ENCODE measurements at places on chromosomes 7 and 10. TPM values are rescaled to one million over a fixed set of nuclear protein-coding genes. Genes with fewer than 3 reads are reported as not detected.

The BCL7B gene
- 52.4 TPM for total RNA-seq

The ATG9B gene
- 2.9 TPM for total RNA-seq

The SLC4A2 gene
- total RNA-seq = 114 TPM

The ZNF425 gene
- 0.77 TPM for total RNA-seq

The CDH23 gene
- 0.09 TPM for total RNA-seq

The PPP1R17 gene
- not detected for total RNA-seq

The EBLN1 gene
- not detected for total RNA-seq

GRCh38 chr10:101961591-101962498 is 94.1 kb downstream of the ARMH3 start:
- no peak for ATAC-seq

GRCh38 chr7:94908323-94909178 is 1.2 kb downstream of the PPP1R9A start:
- no peak for ATAC-seq

DNA sequence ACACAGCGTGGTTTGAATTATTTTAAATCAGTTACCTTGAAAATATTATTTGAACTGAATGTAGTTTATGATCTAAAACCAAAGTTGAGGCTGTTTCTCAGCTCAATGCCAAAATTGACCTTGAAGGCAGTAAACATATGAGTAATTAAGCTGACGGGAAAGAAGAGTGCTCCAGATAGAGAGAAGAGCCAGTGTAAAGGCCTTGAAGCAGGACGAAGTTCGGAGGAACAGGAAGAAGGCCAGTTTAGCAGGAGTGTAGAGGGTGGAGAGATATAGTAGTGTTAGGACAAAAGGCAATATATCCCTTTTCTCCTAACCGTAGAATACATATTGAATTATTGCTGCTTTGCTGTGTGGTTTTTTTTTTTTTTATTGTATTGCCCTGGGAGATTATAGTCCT is 63.2 kb downstream of the CYP51A1 start:
- ATAC-seq = no peak

GRCh38 chr10:91295346-91295745 is 74.9 kb downstream of the PCGF5 start:
- ATAC-seq = no peak

DNA sequence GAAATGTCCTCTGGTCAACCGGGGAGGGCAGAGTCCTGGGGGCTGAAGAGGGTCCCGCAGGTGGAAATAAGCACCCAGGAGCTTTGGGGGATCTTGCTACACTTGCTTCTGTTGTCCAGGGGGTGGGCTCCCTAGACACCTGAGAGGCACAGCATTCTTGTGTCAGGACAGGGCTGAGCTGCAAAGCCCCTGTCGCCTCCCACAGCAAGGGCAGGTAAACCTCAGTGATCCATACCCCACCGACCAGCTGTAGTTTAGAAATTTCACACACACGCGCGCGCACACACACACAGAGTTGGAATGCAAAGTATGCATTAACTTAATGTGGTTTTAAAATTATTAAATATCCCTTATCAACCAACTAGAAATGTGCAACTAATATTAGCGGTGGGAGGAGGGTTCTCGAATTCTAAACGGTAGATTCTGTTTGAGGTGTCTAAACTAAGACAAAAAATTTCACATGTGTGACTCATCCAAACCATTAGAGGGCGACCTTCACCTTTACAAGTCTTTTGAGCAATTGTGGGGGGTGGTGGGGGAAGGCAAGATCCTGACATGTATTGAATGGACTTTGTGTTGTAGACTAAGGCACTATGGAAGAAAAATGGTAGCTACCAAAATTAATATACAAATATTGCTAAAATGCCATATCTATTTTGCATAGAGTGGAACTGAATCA is 34.3 kb upstream of the PTF1A start:
- ATAC-seq = peak; percentile 49

GRCh38 chr7:77473229-77474005 is 57.3 kb upstream of the GSAP start:
- ATAC-seq = no peak

GRCh38 chr10:72062832-72063702 is 25.3 kb downstream of the SPOCK2 start:
- ATAC-seq = no peak
